ENCODE measurements at places on chromosomes 7 and 10. TPM values are rescaled to one million over a fixed set of nuclear protein-coding genes. Genes with fewer than 3 reads are reported as not detected.

CYP2W1 gene
- not detected for total RNA-seq

DNAJC12 gene
- total RNA-seq = not detected

GRCh38 chr7:27242555-27243339 is at the start of gene EVX1:
Gene EVX1 (plus strand): TSS chr7:27242802. CDS start chr7:27243031, 229 bp downstream.
- DNase-seq = no peak
- peak within 1 kb of the TSS; percentile 75 for H3K4me3 ChIP-seq
- H3K4me1 ChIP-seq = peaks cover 13% of the 10 kb centered on the region
- no peak within 1 kb of the TSS for H3K27ac ChIP-seq
- H3K27me3 ChIP-seq = peaks cover 63% of the 10 kb centered on the region

DNA sequence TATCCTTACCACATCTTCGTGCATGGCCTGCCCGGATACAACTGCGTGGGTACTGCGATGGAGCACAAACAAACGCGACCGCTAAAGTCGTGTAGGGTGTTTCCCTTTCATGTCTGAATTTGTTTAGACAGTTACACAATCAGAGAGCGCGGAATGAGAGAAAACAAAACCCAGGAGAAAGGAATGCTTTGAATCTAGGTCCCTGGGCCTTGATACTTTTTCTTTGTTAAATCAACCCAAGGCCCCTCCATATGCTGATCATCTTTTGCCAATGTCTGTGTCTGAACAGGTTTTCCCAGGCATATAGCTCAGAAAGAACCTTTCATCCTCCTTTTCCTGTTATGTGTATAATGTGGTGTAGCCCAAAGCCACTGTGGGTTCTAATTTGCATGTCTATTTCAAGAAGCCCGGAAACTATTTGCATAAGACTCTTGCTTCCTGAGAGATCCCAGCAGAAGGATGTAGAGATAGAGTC is 145.8 kb downstream of the FRMD4A start:
- peak overlapping the region; percentile 96 for H3K27ac ChIP-seq
- H3K4me1 ChIP-seq = peaks cover 21% of the 10 kb centered on the region
- H3K27me3 ChIP-seq = peaks cover 21% of the 10 kb centered on the region

DNA sequence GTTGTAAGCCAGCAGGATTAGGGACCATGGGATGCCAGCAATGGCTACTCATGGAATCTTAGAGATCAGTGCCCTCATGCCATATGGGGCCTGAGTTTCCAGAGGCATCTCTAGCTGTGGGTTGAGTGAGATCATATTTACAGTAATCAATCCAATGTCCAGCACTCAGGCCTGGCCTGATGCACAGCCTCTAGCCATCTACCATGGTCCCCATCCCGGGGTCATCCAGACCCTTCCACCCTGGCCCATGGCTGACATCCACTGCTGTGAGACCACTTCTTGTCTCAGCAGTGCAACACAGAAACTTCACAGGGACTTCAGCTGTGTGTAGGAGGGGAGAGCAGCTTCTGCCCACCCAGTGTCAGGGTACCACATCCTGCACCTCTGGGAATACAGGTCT is 6.5 kb upstream of the ADCY1 start:
- no peak for DNase-seq
- peaks cover 22% of the 10 kb centered on the region for H3K27me3 ChIP-seq
- no peak overlapping the region for H3K27ac ChIP-seq
- H3K4me1 ChIP-seq = peaks cover 2% of the 10 kb centered on the region
- H3K4me3 ChIP-seq = no peak overlapping the region

DNA sequence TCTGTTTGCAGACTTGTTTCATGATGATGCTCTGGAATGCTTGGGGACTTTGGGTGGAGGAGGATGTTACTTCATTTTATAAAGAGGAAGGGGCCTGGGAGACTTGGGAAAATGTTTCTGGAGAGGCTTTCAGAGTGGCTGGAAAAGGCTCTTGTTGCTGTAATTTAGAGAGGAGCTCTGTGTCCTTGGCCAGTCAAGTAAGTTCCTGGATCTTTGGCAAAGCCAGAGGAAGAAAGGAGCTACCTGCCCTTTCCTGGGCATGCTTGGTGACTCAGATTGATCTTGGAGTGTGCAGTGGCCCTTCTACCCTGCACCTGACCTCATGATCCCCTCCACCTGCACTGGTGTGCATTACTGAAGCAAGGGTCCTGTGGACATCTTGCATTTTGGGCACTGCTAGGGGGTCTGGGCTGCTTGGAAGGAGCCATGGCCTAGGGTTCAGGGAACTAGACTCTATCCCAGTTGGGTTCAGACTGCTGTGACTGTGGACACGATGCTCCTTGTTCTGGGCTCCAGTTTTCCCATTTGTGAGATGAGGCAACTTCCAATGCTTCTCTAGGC is 56.1 kb downstream of the ADCYAP1R1 start:
- H3K36me3 ChIP-seq = no peaks in the 10 kb centered on the region
- no peak for DNase-seq
- no peak overlapping the region for H3K4me3 ChIP-seq
- H3K27me3 ChIP-seq = peaks cover 11% of the 10 kb centered on the region

POM121L12 gene
- not detected for total RNA-seq

- no peak for DNase-seq
- no peak overlapping the region for H3K27ac ChIP-seq
- no peaks in the 10 kb centered on the region for H3K4me1 ChIP-seq
- H3K4me3 ChIP-seq = no peak overlapping the region
- no peaks in the 10 kb centered on the region for H3K27me3 ChIP-seq
Observed at GRCh38 chr7:96199421-96199820, 122.5 kb downstream of the SLC25A13 start.

DNA sequence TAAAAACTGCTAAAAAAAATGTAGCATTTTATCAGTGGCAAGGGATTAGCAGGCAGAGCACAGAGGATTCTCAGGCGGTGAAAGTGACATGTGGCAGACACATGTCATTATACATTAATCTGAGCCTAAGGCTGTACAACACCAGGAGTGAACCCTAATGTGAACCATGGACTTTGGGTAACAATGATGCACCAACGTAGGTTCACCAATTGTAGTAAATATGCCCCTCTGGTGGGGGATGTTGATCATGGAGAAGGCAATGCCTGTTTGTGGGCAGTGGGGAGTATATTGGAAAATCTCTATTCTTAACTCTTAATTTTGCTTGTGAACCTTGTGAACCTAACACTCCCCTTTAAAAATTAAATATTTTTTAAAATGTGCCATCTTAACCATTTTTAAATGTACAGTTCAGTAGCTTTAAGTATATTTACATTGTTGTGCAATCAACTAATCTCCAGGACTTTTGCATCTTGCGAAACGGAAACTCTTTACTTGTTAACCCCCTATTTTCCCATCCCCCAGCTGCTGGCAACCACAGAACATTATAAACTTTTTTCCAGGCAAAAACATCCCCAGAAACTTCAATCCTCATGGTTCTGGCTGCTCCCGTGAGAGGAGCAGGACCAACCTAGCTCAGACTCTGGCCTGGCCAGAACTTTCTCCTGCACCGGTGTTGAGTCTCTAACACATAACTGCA is 29.9 kb downstream of the LRRC20 start:
- no peak overlapping the region for H3K27ac ChIP-seq
- H3K4me1 ChIP-seq = peaks cover 7% of the 10 kb centered on the region
- H3K36me3 ChIP-seq = no peaks in the 10 kb centered on the region
- no peak for DNase-seq
- no peak overlapping the region for H3K4me3 ChIP-seq

SHH gene
- not detected for total RNA-seq

SNX10 gene
- 6.1 TPM for total RNA-seq

PSMG3 gene
- total RNA-seq = 24.3 TPM

- H3K27ac ChIP-seq = no peak overlapping the region
- H3K27me3 ChIP-seq = no peaks in the 10 kb centered on the region
- DNase-seq = no peak
- H3K4me3 ChIP-seq = no peak overlapping the region
- no peaks in the 10 kb centered on the region for H3K36me3 ChIP-seq
- no peaks in the 10 kb centered on the region for H3K4me1 ChIP-seq
Observed at GRCh38 chr7:7496311-7496710, 39.4 kb downstream of the COL28A1 start.

GRCh38 chr10:107546284-107546683 is 381.8 kb upstream of the SORCS1 start:
- no peak overlapping the region for H3K4me3 ChIP-seq
- H3K27me3 ChIP-seq = no peaks in the 10 kb centered on the region
- DNase-seq = no peak
- no peaks in the 10 kb centered on the region for H3K4me1 ChIP-seq
- no peak overlapping the region for H3K27ac ChIP-seq

ADAP1 gene
- 12.4 TPM for total RNA-seq

DNA sequence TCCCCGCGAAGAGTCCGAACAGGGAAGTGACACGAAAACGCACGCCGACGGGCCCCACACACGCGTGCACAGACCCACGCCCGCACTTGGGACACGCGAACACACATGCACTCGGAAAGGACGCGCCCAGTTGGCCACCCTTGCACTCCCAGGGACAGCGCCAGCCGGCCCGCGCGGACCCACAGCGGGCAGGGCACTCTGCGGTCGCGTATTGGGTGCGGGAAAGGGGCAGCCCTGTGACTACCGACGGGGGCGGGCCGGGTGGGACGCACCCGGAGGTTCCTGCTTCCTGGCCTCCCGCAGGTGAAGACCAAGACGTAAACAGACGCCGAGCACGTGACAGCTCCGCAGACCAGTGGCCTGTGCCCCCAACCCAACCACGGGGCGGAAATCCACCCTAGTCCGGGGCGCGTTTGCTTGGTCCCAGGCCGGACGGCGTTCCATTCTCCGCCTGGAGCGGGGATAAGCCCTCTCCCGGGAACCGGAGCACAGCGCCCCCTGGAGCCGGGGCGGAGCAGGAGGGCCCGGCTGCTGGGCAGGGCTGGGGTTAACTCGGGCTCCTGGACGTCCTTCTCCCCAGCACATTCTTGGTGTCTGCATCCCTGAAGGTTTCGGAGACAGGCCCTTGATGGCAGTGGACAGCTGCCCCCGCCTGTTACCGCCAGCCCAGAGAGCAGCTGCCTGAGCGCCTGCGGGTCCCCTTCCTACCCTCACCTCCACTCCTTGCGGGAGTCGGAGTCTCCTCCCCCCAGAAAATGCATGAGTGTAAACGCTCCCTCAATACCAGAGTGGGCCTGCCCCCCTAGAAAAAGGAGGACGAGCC is 2.0 kb upstream of the LZTS2 start:
- peak overlapping the region; percentile 96 for H3K27ac ChIP-seq
- peaks cover 32% of the 10 kb centered on the region for H3K4me1 ChIP-seq
- peak overlapping the region; percentile 91 for H3K4me3 ChIP-seq
- no peaks in the 10 kb centered on the region for H3K27me3 ChIP-seq
- peaks cover 15% of the 10 kb centered on the region for H3K36me3 ChIP-seq
- peak; percentile 79 for DNase-seq

- DNase-seq = no peak
- no peak overlapping the region for H3K27ac ChIP-seq
- no peak overlapping the region for H3K4me3 ChIP-seq
- no peaks in the 10 kb centered on the region for H3K36me3 ChIP-seq
- H3K4me1 ChIP-seq = no peaks in the 10 kb centered on the region
- H3K27me3 ChIP-seq = peaks cover 12% of the 10 kb centered on the region
Observed at GRCh38 chr7:54831046-54831643, 72.1 kb upstream of the SEC61G start.

DNA sequence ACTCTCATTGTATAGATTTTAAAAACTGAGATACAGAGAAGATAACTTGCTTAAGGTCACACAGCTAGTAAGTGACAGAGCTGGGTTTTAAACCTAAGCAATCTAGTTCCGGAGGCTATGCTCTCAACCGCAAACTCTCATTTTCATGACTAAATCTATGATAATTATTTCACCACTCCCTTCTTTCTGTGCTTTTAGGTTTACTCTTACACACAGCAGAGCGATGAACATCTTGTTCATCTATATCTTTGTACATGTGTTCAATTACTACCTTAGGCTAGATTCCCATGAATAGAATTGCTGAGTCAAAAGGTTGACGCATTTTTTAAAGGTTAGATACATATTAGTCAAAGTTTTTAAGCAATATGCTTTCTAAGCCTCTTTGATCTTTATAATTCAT is 154.8 kb downstream of the CHN2 start:
- H3K4me3 ChIP-seq = no peak overlapping the region
- H3K27me3 ChIP-seq = peaks cover 3% of the 10 kb centered on the region
- no peak for DNase-seq
- no peaks in the 10 kb centered on the region for H3K4me1 ChIP-seq
- H3K27ac ChIP-seq = no peak overlapping the region

DNA sequence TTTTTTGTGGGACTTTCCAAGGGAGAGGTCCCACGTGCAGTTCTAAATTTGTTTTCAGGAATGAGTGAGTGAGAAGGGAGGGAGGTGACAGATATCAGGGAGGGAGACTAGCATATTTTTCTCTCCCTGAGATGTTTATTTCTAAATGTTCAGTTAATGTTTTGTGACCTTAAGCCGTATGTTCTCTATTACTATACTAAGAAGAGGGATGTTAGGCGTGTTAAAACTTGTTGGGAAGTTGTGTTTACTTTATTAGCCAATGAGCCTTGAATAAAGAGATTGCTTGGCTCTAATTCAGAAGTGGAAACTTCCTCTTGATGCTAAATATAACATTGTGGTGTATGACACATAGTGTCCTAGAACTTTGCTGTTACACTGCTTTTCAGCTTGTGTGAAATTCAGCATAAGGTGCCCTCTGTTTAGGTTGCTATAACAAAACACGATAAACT is 37.3 kb downstream of the DNAH11 start:
- no peaks in the 10 kb centered on the region for H3K4me1 ChIP-seq
- peaks cover 9% of the 10 kb centered on the region for H3K36me3 ChIP-seq
- no peak overlapping the region for H3K4me3 ChIP-seq
- H3K27ac ChIP-seq = no peak overlapping the region
- peaks cover 14% of the 10 kb centered on the region for H3K27me3 ChIP-seq
- no peak for DNase-seq

- H3K4me1 ChIP-seq = no peaks in the 10 kb centered on the region
- H3K27ac ChIP-seq = no peak overlapping the region
- no peaks in the 10 kb centered on the region for H3K36me3 ChIP-seq
- no peaks in the 10 kb centered on the region for H3K27me3 ChIP-seq
- no peak overlapping the region for H3K4me3 ChIP-seq
- no peak for DNase-seq
Observed at GRCh38 chr7:20456701-20457100, 126.0 kb downstream of the ITGB8 start.

- no peaks in the 10 kb centered on the region for H3K27me3 ChIP-seq
- H3K4me1 ChIP-seq = no peaks in the 10 kb centered on the region
- H3K27ac ChIP-seq = no peak overlapping the region
- no peak overlapping the region for H3K4me3 ChIP-seq
- DNase-seq = no peak
- no peaks in the 10 kb centered on the region for H3K36me3 ChIP-seq
Observed at GRCh38 chr7:19648791-19649190, 60.0 kb downstream of the POLR1F start.

DNA sequence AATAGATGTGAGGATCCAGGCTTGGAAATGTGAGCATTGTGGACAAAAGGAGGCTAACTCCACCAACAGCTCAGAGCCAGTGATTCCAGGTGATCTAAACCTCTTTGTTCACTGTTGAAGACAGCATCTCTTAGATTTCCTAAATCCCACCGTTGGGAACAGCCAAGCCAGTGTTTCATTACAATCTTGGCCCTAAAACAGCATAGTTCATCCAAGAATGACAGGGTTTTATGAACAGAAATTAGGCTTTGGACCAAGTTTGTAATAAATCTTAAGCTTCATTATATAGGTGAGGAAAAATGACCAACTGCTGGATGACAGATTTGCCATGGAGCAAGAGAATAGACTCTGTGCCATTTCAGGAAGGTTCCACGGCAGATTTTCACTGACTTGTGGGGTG is 65.8 kb downstream of the MTURN start:
- H3K36me3 ChIP-seq = peaks cover 16% of the 10 kb centered on the region
- H3K4me3 ChIP-seq = no peak overlapping the region
- H3K27me3 ChIP-seq = no peaks in the 10 kb centered on the region
- no peak overlapping the region for H3K27ac ChIP-seq
- H3K4me1 ChIP-seq = no peaks in the 10 kb centered on the region

JAKMIP3 gene
- total RNA-seq = 0.16 TPM

WEE2 gene
- total RNA-seq = not detected

- no peak for DNase-seq
- H3K36me3 ChIP-seq = no peaks in the 10 kb centered on the region
- H3K4me3 ChIP-seq = peak overlapping the region; percentile 59
- H3K27me3 ChIP-seq = peaks cover 46% of the 10 kb centered on the region
Observed at GRCh38 chr7:103989785-103990767, 618 bp upstream of the RELN start.
